NCI-H146 (cell line): ENCODE measurements at places on chromosomes 6 and 20.

DNA sequence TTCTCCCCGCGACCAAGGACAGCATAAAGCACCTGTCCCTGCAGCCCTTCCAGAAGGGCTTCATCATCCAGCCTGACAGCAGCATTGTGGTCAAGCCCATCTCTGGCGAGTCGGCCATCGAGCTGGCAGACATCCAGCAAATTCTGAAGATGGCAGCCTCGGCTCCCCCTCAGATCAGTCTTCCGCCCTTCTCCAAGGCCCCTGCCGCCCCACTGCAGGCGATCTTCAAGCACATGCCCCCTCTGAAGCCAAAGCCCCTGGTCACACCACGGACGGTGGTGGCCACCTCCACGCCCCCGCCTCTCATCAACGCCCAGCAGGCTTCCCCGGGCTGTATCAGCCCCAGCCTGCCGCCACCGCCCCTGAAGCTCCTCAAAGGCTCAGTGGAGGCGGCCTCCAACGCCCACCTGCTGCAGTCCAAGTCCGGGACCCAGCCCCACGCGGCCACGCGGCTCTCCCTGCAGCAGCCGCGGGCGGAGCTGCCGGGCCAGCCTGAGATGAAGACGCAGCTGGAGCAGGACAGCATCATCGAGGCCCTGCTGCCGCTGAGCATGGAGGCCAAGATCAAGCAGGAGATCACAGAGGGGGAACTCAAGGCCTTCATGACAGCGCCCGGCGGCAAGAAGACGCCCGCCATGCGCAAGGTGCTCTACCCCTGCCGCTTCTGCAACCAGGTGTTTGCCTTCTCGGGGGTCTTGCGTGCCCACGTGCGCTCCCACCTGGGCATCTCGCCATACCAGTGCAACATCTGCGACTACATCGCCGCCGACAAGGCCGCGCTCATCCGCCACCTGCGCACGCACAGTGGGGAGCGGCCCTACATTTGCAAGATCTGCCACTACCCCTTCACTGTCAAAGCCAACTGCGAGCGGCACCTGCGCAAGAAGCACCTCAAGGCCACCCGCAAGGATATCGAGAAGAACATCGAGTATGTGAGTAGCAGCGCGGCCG is 83.3 kb downstream of the SSR1 start:
- DNase-seq, result no peak

DNA sequence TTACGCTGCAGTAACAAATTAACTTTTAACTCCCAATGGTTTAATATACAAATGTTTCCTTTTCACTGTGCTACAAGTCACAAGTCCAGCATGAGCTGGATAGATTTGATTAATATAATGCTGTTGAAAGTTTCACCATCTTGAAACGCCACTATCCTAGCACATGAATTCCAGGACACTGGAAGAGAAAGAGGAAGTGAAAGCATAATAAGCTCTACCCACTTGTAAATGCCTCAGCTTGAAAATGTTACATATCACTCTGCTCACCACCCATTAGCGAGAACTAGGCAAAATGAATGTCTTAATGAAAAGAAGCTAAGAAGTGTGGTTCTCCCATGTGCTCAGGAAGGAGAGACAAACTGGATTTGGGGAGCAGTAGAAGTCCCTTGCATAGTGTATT is 46.9 kb downstream of the PCSK2 start:
- no peak for DNase-seq

GRCh38 chr6:125906158-125906998 is 50.2 kb upstream of the HINT3 start:
- DNase-seq, result peak; percentile 76

DNA sequence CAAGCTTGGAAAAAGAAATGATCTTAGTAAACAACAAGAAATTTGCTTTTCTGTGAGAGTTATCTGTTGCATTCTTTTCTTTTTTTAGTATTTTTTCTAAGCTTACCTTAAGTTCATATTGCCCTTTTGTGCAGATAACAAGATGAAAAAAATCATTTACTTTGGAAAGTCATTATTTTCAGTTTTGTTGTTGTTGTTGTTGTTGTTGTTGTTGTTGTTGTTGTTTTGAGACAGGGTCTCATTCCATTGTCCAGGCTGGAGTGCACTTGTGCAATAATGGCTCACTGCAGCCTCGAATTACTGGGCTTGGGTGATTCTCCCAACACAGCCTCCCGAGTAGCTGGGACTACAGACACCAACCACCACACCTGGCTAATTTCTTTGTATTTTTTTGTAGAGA is 8.8 kb upstream of the STX11 start:
- no peak for DNase-seq

GRCh38 chr6:137261361-137261760 is 42.2 kb upstream of the IFNGR1 start:
- DNase-seq, result no peak

DNA sequence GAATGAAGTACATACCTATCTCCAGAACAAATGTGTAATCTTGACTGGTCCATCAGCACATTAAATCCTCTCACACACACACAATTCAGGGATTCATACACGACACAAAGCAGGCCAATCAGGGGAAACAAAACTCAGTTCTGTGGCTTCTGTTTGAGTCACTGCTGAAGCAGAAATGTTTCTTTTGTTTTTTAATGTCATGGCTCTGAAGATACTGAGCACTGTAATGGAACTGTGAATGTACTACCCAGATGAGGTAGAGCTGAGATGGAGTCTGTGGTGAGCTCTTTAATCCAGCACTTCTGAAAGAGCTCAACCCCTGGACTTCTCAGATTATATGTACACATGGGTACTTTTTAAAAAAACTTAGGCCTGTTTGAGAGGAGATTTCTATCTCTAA is 116.4 kb downstream of the THEMIS start:
- DNase-seq, result no peak

- DNase-seq, result no peak
Observed at GRCh38 chr6:28615955-28616747, 90.5 kb downstream of the GPX5 start.

DNA sequence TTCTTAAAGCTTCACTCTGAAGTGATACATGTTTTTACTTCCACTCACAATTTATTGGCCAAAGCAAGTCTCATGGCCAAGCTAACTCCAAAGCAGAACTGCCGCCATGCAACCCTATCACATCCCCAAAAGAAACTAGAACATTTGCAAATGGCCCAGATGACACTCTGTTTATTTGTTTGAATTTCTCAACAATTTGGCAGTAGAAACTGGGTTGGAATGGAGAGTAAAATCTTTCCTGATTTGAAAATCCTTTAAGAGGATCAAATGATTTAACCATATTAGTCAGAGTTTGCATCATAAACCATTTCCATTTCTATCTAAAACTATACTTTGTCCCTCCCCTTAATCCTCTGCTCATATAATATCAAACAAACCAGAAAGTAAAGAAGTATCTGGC is 39.1 kb upstream of the E2F3 start:
- no peak for DNase-seq

DNA sequence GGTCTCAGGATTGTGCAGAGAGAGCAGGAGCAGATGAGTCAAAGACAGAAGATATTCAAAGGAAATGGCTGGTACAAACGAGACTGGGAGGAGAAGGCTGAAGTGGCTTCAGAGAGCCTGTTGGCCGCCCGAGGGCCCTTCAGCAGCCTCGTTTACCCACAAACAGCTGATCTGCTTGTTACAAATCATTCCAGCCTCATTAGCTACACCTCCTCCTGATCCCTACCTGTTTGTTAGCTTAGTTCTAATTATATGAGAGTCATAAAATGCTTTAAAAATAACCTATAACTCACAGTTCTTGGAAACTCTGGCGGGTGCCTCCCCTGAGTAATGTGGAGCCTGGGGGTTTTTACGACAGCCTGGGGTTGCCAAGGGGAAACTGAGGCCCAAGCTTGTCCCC is 12.6 kb downstream of the GLP1R start:
- DNase-seq, result no peak

DNA sequence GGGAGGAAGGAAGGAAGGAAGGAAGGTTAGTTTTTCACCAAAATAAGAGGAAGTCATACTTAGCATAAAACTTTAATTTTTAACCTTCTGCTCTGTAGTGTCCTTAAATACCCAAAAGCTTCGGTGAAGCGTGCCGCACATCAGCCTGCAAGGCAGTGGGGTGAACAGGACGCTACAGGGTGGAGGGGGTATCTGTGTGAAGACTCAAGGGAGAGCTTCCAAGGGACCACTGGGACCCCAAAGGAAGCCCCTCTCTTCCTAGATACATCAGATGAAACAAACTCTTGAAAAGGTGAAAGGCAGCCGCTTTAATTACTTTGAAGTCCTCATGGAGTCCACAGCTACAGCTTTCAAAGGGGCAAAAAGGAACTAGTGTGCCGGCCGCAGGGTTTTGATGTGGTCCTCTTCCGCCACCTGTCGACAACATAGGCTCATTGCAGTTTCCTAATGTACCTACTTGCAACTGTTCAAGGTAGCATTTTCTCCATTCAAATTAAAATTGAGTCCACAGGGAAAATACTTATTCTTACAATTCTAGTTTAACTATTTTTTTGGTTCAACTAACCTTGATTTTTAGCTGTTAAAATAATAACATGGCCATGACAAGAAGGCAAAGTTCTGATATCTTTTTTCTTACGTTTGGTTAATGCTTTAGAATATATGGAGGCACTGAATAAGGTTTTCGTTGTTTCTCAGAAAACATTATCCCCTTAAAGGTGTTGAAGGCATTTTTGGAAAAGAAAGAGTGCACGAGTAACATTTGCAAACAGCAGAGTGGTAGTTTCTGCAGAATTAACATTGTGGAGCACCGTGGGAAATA is 135.0 kb upstream of the RIPOR2 start:
- DNase-seq, result peak; percentile 79

DNA sequence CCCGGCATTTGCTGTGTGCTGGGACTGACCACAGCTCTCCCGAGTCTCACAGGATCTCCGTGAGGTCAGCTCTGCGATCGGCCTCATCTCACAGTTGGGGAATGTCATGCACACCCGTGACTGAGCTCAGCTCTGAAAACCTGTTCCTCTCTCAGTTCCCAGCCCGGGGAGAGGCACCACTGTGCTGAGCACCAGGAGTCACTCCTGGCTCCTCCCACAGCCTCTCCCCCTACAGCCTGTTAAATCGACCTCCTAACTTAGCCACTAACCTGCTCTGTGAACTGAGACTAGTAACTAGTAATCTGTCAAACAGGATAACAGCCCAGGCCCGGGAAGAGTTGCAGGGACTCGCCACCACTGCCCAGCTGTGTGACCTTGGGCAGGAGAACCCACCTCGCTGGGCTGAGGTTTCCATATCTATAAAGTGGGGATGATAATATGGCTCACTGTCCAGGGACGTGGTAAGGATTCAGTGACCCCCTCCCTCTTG is 20.1 kb upstream of the NOL4L start:
- DNase-seq, result no peak

- no peak for DNase-seq
Observed at GRCh38 chr20:10982692-10983091, 308.9 kb upstream of the JAG1 start.

DNA sequence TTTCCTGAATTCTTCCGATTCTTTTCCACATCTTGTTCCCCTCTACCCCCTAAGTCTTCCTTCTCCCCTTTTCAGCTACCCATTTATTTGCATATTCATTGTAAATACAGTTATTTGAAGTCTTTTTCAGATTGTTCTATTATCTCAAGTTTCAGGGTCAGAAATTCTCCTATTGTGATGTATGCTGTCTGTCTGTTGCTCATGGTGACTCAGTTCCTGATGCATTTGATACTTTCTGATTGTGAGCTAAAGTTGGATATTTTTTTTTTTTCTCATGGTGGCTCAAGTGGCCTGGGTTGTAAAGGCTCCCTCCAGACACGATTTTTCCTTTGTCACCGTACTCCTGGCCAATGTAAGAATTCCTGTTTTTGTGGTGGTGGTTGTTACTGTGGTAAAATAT is 4.9 kb upstream of the PI16 start:
- no peak for DNase-seq

DNA sequence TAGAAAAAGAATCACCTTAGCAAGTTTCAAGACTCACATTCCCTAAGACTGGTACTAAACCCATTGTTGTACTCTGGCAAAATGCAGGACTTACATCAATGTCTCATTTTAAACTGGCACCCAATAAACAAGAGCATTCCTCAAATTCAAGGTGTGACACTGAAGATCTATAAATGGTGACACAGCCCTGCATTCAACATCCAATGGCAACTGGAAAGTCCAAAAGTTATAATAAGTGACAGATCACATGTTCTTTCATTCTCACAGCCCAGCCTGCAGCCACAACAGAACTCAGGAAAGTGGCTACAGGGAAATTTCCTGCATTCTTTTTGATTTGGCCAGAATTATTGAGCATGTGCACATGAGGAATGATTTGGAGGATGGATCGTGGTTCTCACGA is 57.5 kb downstream of the MBOAT1 start:
- no peak for DNase-seq

GRCh38 chr6:3231247-3232016 is 4.0 kb upstream of the TUBB2B start:
- peak; percentile 95 for DNase-seq

- DNase-seq, result no peak
Observed at GRCh38 chr6:14273191-14273590, 155.6 kb downstream of the CD83 start.

- no peak for DNase-seq
Observed at GRCh38 chr6:25973923-25974555, 11.4 kb downstream of the TRIM38 start.

DNA sequence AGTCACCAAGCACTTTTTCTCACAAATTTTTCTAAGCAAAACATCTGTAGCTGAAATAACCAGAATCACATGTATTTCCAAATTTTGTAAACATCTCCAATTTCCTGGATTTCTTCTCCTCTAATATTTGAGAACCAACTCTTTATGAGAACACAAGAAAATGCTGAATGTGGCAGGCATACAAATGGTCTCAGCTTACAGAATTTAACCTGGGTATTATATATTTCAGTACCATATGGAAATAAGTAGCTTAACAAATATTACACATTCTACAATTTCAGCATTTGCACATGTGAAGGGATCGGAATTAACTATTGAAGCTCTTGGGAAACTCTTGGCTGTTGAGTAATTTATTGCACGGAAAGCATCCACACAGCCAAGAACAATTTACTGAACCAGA is 92.5 kb downstream of the TBXT start:
- no peak for DNase-seq

GRCh38 chr6:157811476-157812173 is 11.4 kb upstream of the SNX9 start:
- no peak for DNase-seq

DNA sequence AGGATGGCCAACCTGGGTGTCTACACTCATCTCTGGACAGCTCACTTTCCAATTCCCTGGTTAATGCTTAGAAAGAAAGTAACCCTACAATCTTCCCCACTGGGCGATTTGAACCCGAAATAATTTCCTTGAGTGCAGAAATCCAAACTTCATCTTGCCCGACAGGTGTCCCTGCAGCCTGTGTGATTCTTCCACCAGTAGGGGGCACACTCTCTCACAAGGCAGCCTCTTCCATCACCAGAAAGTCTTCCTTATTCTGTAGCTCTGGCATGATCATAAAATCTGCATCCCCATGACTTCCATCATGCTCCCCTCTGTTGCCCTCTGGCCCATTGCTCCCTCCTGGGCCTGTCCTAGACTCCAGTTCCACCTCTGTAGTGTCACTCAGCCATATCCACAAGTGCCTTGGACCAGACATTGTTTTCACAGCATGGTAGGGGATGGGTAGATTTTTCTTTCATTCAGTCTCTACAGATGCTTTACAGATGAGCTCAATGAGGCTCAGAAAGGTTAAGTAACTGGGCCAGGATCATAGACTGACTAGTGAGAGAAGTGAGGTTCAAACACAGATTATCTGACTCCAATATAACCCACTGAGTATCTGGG is 170.4 kb upstream of the SPTLC3 start:
- DNase-seq, result no peak

- DNase-seq, result peak; percentile 94
Observed at GRCh38 chr20:20552076-20552475, 160.4 kb downstream of the RALGAPA2 start.
